Femur (tissue), 1 donor: ENCODE measurements at places on chromosomes 13 and 19.

GRCh38 chr19:6543866-6544347, 13.1 kb downstream of the TNFSF9 start:
- DNase-seq: no peak

DNA sequence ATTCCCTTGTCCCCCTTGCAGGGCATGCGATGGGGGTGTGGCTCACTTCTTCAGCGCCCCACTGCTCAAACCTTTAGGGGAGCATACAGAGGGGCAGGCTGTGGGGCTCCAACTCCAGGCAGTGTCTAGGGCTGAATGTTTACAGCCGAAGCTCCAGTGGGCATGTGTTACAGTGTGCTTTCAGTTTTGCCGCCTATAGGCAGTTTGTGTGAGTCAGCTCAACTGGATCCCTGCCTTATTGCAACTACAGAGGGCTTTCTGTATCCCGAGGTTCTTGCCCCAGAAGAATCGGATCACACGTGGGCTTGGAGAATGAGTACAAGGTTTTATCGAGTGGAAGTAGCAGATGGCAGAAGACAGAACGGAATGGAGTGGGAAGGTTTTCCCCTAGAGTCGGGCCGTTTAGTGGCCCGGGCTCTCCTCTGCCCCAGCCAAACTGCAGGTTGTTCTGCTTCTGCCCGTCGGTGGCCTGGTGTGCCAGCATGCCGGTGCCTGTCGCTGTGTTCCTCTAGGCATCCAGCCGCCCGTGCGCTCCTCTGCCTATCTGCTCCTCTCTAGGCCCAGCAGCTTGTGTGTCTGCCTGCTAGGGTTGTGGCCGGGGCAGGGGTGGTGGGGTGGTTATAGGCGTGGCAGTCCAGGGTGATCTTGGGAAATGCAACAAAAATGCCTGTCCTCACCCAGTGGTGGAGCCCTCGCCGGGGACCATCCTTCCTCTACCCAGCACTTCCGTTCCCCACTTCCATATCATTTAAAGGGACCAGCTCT, 435.9 kb upstream of the SGCG start:
- no peak for DNase-seq

- DNase-seq: no peak
Observed at GRCh38 chr13:112343591-112343990, 32.6 kb upstream of the SPACA7 start.

DNA sequence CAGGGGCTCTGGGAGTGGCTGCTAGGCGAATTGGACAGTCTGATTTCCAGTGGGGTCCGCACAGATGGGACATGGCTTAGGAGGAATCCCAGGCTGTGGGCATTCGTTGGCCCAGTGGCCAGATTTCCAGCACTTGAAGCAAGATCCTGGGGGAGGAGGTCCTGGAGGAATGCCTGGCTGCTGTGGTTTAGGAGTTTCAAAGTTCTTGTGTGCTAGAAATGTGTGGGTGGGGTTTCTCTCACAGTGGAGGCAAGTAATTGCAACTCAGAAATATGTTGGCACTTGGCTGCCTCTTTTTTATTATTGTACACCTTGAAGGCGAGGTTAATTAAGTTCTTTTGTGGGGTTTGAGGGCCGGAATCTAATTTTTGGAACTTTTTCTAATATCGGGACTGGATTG, 17.1 kb downstream of the IGFL3 start:
- DNase-seq: no peak

GRCh38 chr13:98459171-98459681, 117.7 kb downstream of the STK24 start:
- DNase-seq: no peak

- no peak for DNase-seq
Observed at GRCh38 chr13:92951273-92951890, 275.2 kb upstream of the GPC6 start.

DNA sequence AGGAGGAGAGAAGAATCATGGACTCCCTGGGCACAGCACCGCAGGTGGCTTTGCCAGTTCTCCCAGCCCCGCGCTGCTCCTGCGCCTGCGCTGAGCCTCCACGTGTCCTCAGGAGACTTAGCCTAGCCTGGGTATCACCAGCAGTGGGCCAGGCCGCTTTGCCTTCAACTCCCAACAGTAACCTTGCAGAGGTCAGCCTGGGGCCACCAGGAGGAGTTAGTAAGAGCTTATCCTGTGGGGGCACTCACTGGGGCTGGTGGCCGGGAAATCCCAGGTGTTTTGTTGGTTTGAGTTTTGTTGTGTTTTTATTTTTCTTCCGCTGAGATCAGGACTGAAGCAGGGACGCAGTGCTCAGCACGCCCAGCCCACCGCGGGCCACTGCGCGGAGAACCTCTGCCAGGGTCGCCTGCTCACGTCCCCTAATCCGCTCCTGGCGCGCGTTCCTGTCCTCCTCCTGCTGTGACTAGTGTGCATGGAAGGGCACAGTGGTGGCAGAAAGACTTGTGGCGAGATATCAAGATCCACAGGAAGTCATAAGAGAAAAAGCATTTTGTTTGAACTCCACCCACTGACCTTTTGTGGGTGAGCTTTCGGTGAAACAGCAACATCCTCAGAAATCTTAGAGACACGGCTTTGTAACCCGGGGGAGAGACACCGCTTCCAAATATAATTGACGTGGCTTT, 207.4 kb upstream of the RFC3 start:
- peak; percentile 69 for DNase-seq

GRCh38 chr19:58059003-58059670, at the start of gene ZNF135:
TSS of gene ZNF135 (plus strand) at chr19:58059282. CDS start at chr19:58060003, 721 bp downstream.
- peak; percentile 95 for DNase-seq

GRCh38 chr13:110216398-110217041, 90.4 kb downstream of the COL4A1 start:
- DNase-seq: peak; percentile 62

GRCh38 chr13:112733112-112733511, 43.3 kb downstream of the ATP11A start:
- DNase-seq: no peak

GRCh38 chr19:54207983-54208783, 7.5 kb downstream of the RPS9 start:
- DNase-seq: peak; percentile 83

GRCh38 chr19:23823952-23824389, 65.3 kb upstream of the ZNF681 start:
- DNase-seq: peak; percentile 25

DNA sequence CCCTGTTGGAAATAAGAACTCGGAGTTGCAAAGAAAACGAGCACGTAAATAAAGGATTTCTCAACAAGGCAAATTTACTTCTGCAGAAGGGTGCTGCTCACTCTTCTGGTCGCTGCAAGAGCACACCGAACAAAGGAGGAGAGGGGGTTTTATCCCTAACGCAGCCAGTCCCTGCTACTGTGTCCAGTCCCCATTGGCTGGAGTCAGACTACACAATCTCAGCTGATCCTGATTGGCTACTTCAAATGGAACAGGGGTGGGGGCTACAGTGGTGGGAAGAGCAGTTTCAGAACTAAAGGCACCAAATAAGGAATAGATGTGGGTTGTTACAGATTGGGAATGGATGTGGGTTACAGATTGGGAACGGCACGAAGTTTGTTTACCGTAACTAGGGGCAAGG, 63.9 kb upstream of the MCF2L start:
- DNase-seq: peak; percentile 1

- DNase-seq: no peak
Observed at GRCh38 chr13:27396252-27396846, 28.1 kb upstream of the GTF3A start.

GRCh38 chr19:50546527-50547221, 21.6 kb downstream of the LRRC4B start:
- DNase-seq: no peak

GRCh38 chr13:93589788-93590187, 363.2 kb downstream of the GPC6 start:
- DNase-seq: no peak

DNA sequence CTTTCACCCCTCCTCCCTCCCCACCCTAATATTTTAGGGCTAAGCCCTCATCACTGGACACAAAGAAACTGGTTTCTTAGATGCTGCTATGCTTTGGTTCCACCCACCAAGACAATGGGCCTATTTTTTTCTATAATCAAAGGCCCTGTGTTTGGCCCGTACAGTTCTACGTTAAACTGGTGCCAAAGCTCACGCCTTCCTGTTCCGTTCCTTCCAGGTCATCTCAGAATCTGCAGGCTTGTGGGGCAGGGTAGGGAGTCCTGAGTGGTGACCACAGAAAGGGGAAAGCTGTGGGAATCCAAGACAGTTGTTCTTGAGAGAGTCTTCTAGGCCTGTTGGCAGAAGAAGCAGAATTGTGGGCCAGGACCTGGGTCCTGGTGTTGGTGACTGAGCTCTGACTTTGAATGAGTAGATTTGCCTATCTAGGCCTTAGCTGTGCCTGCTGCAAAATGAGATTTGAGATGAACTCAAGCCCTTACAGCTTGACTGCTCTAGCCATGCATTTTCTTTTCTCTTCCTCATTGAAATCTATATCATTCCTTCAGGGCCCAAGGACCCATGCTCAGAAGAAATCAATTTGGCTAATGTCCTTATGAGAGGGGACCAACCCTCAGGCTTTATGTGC, 19.1 kb upstream of the CXCL17 start:
- DNase-seq: no peak

GRCh38 chr13:80276371-80277289, 64.3 kb downstream of the SPRY2 start:
- DNase-seq: peak; percentile 36

DNA sequence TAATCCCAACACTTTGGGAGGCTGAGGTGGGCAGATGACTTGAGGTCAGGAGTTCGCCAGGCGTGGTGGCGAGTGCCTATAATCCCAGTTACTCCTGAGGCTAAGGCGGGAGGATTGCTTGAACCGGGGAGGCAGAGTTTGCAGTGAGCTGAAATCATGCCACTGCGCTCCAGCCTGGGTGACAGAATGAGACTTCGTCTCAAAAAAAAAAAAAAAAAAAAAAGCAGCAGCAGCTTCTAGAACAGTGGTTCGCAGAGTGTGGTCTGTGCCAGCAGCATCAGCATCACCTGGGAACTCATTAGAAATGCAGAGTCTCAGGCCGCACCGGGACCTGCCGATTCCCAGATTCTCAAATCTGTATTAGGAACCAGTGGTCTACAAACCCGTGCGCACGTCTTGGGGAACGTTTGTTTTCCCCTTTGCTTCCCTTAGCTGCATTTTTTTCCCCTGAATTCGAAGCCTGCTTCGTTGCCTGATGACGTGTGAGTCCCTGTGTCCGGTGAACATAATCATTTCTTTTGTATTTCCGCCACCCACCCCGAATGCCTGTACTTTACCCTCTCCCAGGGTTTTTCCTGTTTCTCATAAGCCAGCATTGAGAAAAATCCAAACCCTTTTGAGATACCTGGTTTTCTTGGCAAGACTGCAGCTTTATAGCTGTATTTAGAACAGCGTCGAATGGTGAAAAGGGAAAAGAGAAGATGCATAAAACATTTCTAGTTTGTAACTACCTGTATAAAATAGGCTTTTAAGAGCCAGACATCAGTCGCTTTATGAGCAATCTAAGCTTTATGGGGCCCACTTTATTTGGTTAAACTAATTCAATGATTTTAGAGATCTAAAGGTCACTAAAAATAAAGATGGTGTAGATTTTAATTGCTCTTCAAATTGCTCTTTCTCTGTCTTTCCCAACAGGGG, 49.8 kb downstream of the BICRA start:
- no peak for DNase-seq

DNA sequence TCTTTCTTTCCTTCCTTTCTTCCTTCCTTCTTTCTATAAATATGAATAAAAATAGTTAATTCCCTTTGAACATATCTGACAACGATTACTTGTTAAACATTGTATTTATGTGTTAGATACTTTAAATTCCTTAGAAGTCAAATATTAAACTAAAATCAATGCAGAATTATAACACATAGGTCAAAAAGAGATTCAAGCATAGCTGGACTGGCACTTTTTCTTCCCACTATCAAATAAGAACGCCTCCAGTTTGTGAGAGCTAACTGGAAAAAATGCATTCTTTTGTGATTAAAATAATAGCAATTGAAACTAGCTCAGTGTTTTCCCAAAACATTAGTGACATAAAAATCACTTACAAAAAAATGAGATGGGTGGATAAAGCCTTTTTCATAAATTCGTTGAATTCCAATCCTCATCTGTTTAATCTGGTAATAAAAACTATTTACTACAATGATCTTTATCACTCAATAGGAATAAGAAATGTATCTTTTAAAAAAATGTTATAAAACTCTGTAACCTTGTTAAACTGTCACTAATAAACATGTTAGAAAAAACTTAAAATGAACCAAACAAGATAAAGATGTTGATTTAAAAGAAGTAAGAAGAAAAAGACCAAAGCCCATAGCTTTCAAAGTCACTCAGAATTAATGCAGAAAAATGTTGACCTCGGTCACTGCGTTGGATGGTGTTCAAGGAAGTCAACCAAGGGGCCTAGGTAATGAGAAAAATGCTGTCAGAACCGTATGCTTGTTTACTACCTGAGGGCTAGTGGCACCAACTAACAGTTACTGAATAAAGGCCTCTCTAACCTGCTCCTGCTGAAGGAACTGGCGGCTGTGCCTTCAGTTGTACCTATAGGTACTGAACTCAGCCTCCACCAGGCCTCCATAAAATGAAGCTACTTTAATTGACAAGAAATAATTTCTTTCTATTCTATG, 1039.5 kb upstream of the SLC10A2 start:
- no peak for DNase-seq

GRCh38 chr13:83878691-83879430, 3.4 kb downstream of the SLITRK1 start:
- DNase-seq: no peak

DNA sequence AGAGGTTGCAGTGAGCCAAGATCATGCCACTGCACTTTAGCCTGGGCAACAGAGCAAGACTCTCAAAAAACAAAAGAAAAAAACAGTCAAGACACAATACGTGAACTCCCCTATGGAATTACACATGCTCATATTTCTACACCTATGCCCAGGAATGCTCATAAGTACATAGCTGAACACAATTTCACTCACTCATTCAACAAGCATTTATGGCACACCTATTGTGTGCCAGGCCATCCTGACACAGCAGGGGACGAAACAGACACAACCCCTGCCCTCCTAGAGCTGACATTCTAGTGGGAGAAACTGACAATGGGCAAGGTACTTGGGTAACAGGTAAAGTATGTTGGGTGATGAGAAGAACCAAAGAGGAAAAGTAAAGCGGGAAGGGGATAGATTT, 9.5 kb downstream of the AXL start:
- DNase-seq: no peak

DNA sequence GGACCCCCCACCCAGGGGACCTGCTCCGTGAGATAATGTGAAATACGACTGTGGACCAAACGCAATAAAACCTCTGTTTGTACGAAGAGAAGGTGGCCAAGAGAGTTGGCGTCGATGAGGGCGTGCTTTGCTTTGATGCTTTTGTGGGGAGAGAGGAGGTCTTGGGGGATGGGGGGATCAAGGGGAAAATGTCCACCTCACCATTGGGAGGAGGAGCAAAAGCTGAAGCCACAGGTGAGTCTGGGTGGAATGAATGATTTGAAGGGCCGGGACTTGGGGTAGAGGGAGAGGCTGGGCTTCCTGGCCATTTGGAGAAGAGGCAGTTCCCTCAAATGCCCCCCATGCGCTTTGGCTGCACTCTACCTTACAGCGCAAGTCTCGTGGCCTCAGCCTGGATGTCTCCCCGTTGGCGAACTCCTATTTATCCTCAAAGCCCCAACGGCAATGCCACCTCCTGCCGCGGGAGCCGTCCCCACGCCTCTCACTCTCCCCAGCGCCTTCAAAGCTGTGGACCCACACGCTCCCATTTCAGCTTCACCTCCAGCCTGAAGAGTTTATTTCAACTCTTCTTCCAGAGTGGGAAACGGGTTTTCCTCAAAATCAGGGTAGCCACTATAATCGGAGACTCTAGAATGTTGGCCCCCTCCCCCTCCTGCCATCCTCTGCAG, 795 bp upstream of the ABCA7 start:
- DNase-seq: no peak

- DNase-seq: peak; percentile 97
Observed at GRCh38 chr19:44741841-44742329, 6.6 kb upstream of the BCL3 start.

- DNase-seq: no peak
Observed at GRCh38 chr19:58277748-58278540, 811 bp upstream of the ZNF8 start.
